ENCODE measurements at places on chromosomes 6 and 20.

DNA sequence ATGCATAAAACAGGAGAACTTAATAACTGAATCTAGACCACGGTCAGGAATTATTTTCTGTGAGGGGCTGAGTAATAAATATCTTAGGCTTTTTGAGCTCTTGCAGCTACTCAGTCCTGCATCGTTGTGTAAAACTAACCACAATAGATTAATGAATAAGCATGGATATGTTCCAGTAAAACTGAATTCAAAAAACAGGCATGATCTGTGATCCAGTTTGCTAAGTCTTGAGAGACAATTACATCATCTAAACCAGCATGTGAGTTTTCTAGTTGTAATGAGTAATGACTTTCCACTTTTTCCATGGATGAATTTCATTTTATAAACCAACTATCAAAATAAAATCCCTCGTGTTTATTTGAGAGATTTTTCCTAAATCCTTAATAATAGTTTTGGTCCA, 336.8 kb downstream of the RFPL4B start:
- H3K4me1 ChIP-seq = no peaks in the 10 kb centered on the region
- H3K4me3 ChIP-seq = no peak overlapping the region
- H3K27ac ChIP-seq = no peak overlapping the region
- no peaks in the 10 kb centered on the region for H3K36me3 ChIP-seq
- no peaks in the 10 kb centered on the region for H3K27me3 ChIP-seq

GRCh38 chr20:61975407-61976129, 90.1 kb downstream of the TAF4 start:
- H3K36me3 ChIP-seq = peaks cover 14% of the 10 kb centered on the region
- H3K4me1 ChIP-seq = no peaks in the 10 kb centered on the region
- no peaks in the 10 kb centered on the region for H3K27me3 ChIP-seq
- H3K27ac ChIP-seq = no peak overlapping the region
- DNase-seq = no peak

- H3K4me3 ChIP-seq = no peak overlapping the region
- no peak for DNase-seq
- no peak overlapping the region for H3K27ac ChIP-seq
- peaks cover 11% of the 10 kb centered on the region for H3K36me3 ChIP-seq
- peaks cover 3% of the 10 kb centered on the region for H3K4me1 ChIP-seq
These were observed 33.8 kb downstream of the BRPF3 start for GRCh38 chr6:36230371-36230770.

- H3K36me3 ChIP-seq = no peaks in the 10 kb centered on the region
- no peak overlapping the region for H3K27ac ChIP-seq
- no peak for DNase-seq
- no peaks in the 10 kb centered on the region for H3K4me1 ChIP-seq
- H3K27me3 ChIP-seq = no peaks in the 10 kb centered on the region
These were observed 82.7 kb upstream of the PMEPA1 start for GRCh38 chr20:57792386-57793080.

- no peak within 1 kb of the TSS for H3K27ac ChIP-seq
- peak; percentile 57 for DNase-seq
- peak within 1 kb of the TSS; percentile 67 for H3K4me3 ChIP-seq
These were observed at the start of gene TPD52L1 for GRCh38 chr6:125153391-125154117. TPD52L1 (plus strand) TSS chr6:125153773; CDS start chr6:125153952, 179 bp downstream.

- no peaks in the 10 kb centered on the region for H3K4me1 ChIP-seq
- peaks cover 26% of the 10 kb centered on the region for H3K27me3 ChIP-seq
- DNase-seq = no peak
- no peak overlapping the region for H3K27ac ChIP-seq
These were observed 45.3 kb downstream of the SLC2A12 start for GRCh38 chr6:134007077-134007476.

DNA sequence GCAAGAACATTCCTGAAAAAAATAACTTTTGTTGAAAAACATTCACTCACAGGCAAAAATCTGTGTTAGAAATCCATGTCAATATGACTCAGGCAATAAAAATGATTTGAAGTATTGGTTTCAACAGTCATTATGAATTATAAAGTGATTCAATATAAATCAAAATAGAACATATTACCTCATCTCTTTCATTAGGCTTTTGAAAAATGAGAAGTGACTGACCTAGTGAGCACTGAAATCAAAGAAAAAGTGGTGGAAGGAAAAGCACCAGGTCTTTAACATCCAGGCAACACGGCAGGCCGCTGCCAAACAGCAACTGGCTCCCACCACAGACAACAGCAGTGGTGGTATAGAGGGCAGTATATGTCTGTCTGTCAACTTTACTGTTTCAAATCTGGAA, 68.9 kb downstream of the MAN1A1 start:
- H3K4me1 ChIP-seq = peaks cover 11% of the 10 kb centered on the region
- no peak overlapping the region for H3K27ac ChIP-seq
- H3K36me3 ChIP-seq = peaks cover 24% of the 10 kb centered on the region
- H3K4me3 ChIP-seq = no peak overlapping the region

GRCh38 chr6:165877773-165878172, 214.7 kb upstream of the PDE10A start:
- H3K27ac ChIP-seq = no peak overlapping the region
- H3K4me1 ChIP-seq = no peaks in the 10 kb centered on the region
- H3K4me3 ChIP-seq = no peak overlapping the region
- DNase-seq = no peak
- H3K36me3 ChIP-seq = no peaks in the 10 kb centered on the region
- peaks cover 3% of the 10 kb centered on the region for H3K27me3 ChIP-seq

DNA sequence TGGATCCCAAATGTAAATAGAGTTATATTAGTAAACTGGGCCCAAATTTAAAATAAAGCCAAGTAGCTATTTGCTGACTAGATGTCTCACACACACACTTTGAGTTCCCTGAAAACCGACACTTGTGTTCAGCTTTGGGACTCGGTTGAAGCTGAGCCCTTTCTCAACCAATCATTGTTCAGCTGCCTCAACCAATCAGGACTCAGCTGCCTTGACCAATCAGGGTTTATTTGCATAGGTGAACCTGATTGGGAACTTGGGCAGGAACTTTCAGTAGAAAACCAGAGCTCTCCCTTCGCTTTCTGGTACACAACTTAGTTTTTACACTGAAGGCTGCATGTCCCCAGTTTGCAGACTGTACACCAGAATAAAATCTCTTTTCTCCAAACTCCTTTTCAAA, 301.7 kb downstream of the FOXA2 start:
- no peak overlapping the region for H3K27ac ChIP-seq
- no peak overlapping the region for H3K4me3 ChIP-seq

DNA sequence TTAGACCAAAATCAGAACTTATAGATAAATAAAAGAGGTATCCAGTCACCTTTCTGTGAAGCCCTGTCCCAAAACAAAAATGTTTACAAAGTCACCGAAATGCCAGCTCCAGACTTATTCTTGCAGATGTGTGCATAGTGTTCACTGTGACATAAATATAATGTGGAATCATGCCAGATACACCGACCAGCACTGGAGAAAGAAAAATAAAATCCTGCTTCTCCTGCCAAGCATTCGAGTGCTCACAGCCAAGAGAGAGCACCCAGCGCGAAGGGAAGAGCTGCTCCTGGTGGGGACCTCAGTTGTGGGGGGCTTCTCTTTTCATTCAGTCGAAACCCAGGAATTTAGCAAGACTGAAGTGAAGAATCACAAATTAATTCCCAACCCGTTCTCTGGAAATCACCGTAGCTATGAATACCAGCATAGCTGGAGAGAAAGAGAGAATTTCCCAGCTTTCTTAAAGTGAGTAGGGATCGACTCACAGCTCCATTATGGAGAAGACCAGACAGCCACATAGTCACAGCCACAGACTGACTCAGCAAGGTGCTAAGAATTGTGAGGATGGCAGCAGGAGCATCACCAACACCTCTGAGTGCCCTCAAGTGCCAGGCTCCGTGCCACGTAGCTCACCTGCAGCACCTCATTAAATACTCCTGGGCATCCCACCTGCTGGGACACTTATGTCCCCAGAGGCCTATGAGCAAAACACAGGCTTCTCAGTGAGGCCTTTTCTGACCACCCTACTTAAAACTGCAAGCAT, 33.2 kb downstream of the BFSP1 start:
- no peak overlapping the region for H3K27ac ChIP-seq
- H3K4me3 ChIP-seq = no peak overlapping the region
- peaks cover 14% of the 10 kb centered on the region for H3K27me3 ChIP-seq
- DNase-seq = no peak
- peaks cover 3% of the 10 kb centered on the region for H3K4me1 ChIP-seq

DNA sequence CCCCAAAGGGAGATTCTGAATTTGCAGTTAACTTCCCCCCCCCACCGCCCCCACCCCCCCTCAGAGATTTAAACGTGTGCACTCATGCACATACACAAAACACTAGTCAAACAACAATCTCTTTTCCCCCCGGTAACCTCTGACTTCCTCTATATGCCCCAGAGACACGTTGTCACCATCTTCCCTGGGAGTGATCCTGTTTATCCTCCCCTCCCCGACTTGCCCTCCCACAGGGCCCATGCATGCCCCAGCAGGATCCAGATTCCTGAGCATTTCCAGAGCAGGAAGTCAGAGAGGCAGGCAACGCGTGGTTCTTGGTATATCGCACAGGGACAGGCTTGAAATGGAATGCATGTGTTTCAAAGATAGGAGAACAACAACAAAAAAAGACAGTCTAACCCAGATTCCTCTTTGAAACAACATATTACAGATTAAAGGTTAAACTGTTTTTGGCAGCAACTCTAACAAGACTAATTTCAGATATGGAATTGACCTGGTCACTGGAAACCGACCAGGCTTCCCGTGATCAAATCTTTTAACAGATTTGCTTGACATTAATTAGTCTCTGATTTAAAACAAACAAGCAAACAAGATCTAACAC, 1.3 kb downstream of the BLCAP start:
- H3K27me3 ChIP-seq = peaks cover 3% of the 10 kb centered on the region
- no peaks in the 10 kb centered on the region for H3K36me3 ChIP-seq
- no peak for DNase-seq

- no peaks in the 10 kb centered on the region for H3K36me3 ChIP-seq
- H3K27ac ChIP-seq = no peak within 1 kb of the TSS
- H3K4me3 ChIP-seq = peak within 1 kb of the TSS; percentile 78
- peaks cover 73% of the 10 kb centered on the region for H3K27me3 ChIP-seq
These were observed at the start of gene RSPO3 for GRCh38 chr6:127118298-127119101. RSPO3 (plus strand) TSS chr6:127118671; CDS start chr6:127119193, 522 bp downstream.

DNA sequence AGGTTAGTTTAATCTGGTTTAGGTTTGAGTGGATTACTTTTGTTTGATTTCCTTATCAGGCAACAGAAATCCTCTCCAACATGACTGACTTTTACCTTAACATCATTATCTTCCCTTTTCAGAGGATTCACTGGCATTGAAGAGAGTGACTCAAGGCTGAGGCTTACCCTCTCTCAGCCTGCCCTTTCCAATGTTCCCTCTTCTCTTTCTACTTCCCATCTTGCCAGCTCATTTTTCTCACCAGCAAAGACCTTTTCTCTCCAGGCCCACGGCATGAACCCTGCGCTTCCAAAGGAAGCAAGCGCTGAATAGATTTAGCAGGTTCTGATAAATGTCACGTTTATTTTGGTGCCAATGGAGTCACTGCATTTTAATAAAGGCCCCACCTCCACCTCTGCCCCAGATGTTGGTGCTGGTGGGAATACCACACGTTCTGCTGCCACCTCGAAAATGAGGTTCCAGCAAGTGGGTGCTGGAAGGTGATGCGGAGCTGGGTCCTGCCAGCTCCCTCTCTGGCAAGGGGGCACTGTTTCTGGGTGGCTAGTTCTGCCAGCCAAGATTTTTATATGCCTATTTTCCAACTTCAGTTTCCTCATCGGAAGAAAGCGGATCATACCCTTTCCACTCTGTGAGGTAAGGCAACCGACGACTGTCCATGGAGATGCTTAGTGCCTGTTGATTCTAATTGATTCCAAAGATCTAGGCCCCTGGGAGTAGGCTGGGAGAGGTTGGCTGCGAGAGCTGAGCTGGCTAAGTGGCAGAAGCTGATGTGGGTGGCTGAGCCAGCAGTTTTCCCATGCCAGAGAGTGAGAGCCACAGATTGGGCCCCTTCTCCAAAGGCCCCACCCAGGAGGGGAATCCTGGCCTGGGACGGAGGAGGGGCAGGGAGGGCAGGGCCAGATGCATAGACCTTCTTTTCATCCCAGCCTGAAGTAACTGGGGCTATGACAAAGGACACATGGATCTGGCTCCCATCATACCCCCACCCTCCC, 87.7 kb upstream of the MAFB start:
- no peak overlapping the region for H3K4me3 ChIP-seq
- H3K4me1 ChIP-seq = peaks cover 8% of the 10 kb centered on the region
- no peak overlapping the region for H3K27ac ChIP-seq
- no peak for DNase-seq
- no peaks in the 10 kb centered on the region for H3K36me3 ChIP-seq

GRCh38 chr6:26249707-26249956, 115.4 kb upstream of the BTN3A2 start:
- no peak for DNase-seq
- peaks cover 10% of the 10 kb centered on the region for H3K36me3 ChIP-seq
- H3K4me1 ChIP-seq = peaks cover 35% of the 10 kb centered on the region
- H3K4me3 ChIP-seq = peak overlapping the region; percentile 94
- H3K27ac ChIP-seq = peak overlapping the region; percentile 98

- H3K4me3 ChIP-seq = no peak overlapping the region
- H3K36me3 ChIP-seq = no peaks in the 10 kb centered on the region
- no peak overlapping the region for H3K27ac ChIP-seq
- peaks cover 43% of the 10 kb centered on the region for H3K27me3 ChIP-seq
- DNase-seq = no peak
- peaks cover 40% of the 10 kb centered on the region for H3K4me1 ChIP-seq
These were observed 56.5 kb downstream of the ERMARD start for GRCh38 chr6:169807699-169808607.

GRCh38 chr20:62248890-62249560, 10.7 kb downstream of the OSBPL2 start:
- H3K4me3 ChIP-seq = no peak overlapping the region
- no peaks in the 10 kb centered on the region for H3K36me3 ChIP-seq
- no peak for DNase-seq
- H3K27me3 ChIP-seq = no peaks in the 10 kb centered on the region
- no peak overlapping the region for H3K27ac ChIP-seq

- H3K27ac ChIP-seq = no peak overlapping the region
- peak overlapping the region; percentile 56 for H3K4me3 ChIP-seq
- H3K4me1 ChIP-seq = peaks cover 20% of the 10 kb centered on the region
These were observed 134.2 kb downstream of the TRIM27 start for GRCh38 chr6:28789553-28790083.

DNA sequence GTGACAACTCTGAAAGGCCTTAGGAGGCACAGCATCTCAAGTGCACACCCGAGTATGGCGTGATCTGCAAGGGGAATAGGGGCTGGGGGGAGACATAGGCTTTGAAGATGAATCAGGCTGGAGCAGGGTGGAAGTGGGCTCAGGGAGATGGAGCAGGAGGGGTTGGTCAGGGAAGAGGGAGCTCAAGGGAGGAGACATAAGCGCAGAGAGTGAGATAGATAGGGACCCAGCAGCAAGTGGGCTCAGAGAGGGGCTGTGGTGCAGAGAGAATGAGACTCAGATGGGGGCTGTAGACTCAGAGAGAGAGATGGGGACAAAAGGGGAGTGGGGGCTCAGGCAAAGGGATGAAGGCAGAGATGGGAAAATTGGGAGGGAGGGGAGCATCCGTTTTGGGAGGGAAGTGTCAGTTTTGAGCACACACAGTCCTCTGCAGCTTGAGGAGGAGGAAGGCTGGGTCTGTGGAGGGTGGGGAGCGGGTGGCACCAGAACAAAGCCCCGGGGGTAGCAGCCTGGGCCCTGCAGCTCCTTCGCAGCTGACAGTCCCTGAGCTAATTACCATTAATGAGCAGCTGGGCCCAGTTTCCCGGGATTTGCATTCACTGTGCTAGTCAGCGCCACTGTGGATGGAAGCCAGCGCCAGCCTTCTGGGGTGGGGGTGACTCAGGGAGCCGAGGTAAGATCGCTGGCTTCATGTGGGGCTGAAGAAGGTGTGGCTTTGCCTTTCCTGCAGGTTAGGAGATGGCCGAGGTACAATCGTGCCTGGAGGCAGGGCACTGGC, 18.7 kb downstream of the SRXN1 start:
- no peak overlapping the region for H3K4me3 ChIP-seq
- H3K4me1 ChIP-seq = no peaks in the 10 kb centered on the region
- H3K27me3 ChIP-seq = peaks cover 10% of the 10 kb centered on the region
- no peaks in the 10 kb centered on the region for H3K36me3 ChIP-seq
- no peak overlapping the region for H3K27ac ChIP-seq
- no peak for DNase-seq
